ENCODE measurements at places on chromosomes 2 and 18.

DNA sequence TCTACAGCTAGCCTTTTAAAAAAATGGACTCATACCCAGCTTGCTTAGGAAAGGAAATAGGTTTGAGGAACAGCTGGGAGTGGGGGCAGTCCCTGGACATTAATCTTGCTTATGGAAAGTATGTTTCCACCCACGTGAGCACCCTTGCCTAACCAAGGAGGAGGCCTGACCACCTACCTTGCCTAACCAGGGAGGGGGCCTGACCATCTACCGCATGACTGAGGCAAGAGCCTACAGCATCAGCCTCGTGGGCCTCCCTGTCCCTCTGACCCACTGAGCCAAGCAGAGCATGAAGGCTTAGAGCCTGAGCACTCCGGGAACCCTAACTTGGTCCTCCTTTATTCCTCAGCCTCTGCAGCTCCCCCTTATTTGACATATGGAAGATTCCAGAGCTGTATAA, 20.2 kb downstream of the PRKAG3 start:
- no peak for DNase-seq

GRCh38 chr2:137888845-137889244, 75.4 kb upstream of the HNMT start:
- DNase-seq, result no peak

- no peak for DNase-seq
These were observed 115.2 kb downstream of the TTC32 start for GRCh38 chr2:19786408-19787058.

GRCh38 chr2:16899958-16900357, 234.3 kb upstream of the CYRIA start:
- no peak for DNase-seq

DNA sequence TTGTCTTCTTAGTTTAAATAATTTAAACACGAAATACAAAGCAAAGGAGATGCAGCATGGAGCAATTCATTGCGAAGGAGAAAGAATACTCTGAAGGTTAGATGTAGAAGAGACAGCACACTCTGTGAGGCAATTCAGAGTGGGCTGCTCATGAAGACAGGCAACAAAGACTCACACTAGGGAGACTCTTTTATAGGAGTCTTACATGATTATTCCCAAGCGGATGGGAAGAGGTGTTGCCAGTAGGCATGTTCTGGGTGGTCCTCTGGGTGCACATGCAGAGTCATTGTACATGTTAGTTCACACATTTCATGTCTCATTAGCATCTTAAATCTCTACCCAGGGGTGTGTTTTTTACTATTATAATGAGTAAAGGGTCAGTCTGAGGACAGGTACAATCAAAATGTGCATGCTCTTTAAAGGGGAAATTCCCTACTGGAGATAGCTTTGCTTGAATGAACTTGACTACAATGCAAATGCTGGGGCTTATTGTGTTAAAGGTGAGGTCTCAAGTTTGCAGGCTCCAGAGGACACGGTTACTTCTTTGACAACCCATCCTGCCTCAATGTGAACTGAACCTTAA, 275.5 kb downstream of the CDH19 start:
- no peak for DNase-seq

GRCh38 chr2:96116879-96117533, 635 bp upstream of the ADRA2B start:
- peak; percentile 32 for DNase-seq

DNA sequence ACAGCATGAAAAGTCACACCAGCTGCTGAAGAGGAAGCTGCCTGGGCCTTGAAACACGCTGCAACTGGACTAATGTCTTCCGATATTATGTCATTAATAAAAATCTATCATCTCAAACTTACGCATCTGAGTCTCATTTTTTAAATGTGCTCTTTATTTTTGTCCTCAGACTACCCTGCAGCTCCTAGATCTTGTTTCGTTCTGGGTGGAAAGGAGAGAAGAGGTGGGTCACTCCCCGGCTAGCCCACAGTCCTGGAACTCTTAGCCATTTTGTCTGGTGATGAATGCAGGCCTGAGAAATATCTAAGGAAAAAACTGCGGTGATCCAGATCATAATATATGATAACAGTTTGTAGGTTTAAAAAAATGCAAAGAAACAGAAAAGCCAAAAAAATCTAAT, 73.3 kb downstream of the TXNL1 start:
- no peak for DNase-seq

DNA sequence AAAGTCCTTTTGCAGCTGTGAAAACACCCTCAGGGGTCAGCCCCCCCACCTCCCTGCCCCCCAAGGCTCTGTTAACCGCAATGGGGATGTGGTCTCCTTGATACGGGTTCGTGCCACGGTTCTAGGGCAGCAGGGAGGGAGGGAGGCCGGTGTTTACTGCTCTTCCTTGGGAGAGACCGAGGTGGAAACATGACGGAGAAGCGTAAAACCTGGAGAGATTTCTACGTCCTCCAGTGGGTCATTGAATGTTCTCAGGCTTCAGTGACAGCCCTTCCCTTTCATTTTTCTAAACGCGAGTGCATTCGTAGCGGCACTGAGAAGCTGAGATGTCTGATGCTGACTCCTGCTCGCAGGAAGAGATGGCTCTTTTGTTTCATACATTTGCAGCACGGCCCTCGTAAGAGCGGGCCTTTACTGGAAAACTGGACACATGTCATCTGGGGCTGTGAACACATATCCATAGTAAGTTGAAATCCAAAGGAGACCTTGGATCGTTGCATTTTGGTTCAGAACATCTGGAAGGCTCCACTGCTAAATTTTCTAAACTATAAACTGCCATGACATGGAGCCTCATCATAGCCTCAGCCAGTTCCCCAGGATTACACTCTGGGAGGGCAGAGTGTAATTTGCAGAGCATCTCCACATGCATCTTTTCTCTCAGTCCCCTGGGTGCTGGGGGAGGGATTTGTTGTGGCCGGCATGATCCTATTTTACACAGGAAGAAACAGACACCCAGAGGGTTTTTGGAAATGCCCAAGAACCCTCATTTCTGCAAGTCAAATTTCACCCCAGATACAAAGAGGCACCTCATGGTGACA, 40.6 kb upstream of the HDAC4 start:
- DNase-seq, result no peak

GRCh38 chr2:1153920-1154319, 203.3 kb downstream of the SNTG2 start:
- no peak for DNase-seq

DNA sequence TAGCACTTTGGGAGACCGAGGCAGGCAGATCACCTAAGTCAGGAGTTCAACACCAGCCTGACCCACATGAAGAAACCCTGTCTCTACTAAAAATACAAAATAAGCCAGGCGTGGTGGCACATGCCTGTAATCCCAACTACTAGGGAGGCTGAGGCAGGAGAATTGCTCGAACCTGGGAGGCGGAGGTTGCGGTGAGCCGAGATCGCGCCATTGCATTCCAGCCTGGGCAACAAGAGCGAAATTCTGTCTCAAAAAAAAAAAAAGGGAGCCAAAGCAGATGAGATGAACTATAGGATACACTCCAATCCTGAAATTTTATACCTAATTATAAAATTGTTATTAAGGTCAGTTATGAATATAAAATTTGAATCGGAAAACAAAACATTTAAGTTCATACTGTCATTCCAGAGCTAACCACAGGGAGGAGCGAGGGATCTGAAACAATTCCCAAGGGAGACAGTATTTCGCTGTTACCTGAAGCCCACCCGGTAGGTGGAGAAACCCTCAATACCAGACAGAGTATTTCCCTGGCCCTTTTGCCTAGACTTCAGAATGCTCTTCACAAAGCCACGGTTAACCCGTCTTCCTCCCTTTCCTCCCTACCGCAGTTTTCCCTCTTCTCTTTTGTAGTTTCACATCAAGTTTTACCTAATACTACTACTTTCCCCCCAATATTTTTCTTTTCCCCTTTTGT, 1.4 kb downstream of the PPM1G start:
- no peak for DNase-seq

DNA sequence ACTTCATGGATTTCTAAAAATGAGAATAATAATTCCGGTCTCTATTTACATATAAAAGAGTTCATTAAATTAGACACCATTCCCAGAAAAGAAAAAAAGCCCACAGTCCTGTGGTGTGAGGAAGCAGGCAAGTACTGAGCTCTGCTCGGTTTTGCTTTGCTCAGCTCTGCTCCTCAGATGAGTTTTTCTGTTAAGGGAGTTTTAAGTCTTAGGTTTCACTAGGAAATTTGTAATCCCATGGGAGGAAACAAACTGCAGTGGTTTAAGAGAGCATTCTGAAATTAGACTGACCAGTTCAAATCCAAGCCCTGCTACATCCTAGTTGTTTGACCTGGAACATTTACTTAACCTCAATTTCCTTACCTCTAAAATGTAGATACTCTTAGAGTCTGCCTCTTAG, 338.6 kb upstream of the MMADHC start:
- DNase-seq, result no peak

DNA sequence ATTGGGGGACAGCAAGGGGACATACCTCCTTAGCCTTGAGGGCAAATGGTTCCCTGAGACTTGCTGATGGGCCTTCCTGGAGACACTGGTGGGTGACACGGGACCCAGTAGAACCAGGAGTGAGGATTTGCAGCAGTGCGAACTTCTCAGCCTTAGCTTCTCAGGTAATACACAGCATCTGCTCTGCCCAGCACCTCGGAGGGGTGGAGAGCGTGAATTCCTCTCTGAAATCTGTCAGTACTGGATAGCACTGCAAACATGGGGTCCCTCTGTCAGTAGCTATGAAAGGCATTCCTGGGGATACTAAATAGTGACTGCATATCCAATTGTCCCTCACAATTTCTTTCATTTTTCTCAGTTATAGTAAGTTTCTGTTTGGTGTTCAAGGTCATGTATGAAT, 151.7 kb downstream of the GBX2 start:
- DNase-seq, result no peak

- no peak for DNase-seq
These were observed 38.3 kb downstream of the DSEL start for GRCh38 chr18:67478249-67478648.

DNA sequence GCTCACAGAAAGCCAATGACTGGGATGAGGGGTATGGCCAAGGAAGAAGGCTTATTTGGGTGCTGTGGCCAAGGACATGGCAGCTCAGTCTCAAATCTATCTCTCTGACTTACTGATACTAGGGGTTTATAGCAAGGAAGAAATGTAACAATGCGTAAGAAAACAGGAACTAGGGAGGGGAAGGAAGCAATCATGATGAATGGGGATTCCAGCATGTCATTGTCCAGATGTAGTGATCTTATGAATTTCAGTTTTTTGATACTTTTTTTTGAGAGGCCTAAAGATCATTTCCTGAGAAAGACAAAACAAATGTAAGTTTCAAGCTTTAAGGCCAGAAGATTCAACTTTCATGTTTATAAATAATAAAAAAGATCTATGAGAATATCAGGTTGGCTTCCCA, 298.6 kb upstream of the FAM98A start:
- no peak for DNase-seq

DNA sequence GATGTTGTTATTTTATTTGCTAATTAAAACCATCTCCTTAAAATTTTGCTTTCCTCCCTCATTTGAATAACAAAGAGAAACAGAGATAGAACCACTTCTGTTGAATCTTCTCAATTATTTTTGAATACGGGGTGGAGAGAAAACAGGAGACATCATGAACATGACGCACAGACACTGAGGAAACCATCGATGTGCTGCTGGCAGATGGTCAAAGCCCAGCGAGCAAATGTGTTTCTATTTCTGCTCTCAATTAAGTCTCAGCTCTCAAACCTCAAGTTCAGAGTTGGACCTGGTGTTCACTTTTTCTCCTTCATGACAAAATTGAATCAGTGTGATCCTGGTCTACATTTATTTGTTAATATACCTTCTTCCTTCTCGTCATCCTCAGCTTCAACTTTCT, 36.1 kb upstream of the TWIST2 start:
- DNase-seq, result no peak

DNA sequence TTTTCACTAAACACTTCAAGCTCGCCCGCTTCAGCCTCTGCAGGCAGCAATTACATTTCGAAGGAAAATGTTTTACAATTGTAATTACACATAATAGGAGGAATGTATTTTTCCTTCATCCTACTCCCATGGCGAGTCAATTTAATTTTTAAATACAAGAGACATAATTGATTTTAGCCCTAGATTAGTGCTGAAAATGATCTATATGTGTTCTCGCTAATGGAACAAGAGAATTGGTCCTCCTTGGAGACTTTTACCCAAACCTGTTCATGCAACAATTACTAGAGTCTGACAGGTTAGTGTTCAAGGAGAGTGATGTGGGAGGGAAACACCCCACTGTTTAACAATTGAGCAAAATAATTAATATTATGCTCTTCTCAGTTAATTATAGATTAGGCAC, 509.4 kb upstream of the SETBP1 start:
- no peak for DNase-seq

GRCh38 chr2:224669449-224669848, 46.7 kb downstream of the CCDC195 start:
- no peak for DNase-seq

GRCh38 chr2:46385786-46386577, 88.8 kb downstream of the EPAS1 start:
- DNase-seq, result no peak

- peak; percentile 45 for DNase-seq
These were observed 21.6 kb upstream of the SLC20A1 start for GRCh38 chr2:112623913-112624777.

DNA sequence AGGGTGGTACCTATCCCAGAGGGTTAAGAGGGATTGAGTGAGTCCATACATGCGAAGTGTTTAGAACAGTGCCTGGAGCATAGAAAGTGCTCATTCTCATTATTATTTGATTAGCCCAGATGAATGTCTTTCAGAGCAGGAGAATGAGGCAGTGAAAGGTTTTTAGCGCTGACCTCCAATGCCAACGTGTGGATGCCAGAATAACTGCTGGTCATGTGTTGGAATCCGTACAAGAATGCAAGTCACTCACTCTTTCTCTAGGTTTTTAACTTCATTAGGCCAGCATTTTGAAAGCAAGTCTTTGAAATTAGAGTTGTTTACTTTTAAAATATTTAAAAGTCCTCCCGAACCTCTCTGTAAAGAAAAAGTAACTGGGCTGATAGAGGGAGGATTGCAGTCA, 374.2 kb downstream of the EN1 start:
- DNase-seq, result no peak

GRCh38 chr2:207088839-207089238, 76.9 kb downstream of the KLF7 start:
- DNase-seq, result no peak

DNA sequence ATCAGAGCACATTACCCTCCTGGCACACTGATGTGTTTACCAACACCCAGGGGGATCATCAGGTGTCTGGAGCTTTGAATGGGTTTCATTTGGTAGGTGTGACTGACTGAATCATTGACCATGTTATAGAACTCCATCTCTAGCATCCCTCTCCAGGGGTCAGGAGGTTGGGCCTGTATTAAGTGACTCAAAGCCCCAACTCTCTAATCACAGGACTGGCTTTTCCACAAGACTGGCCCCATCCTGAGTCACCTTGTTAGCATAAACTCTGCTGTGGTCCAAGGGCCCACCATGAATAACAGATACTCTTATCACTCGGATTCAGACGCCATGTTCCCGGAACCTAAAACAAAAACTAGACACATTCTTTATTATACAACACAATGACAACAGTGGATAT, 125.9 kb upstream of the NDUFV2 start:
- DNase-seq, result no peak

GRCh38 chr2:136149011-136149410, 31.1 kb upstream of the CXCR4 start:
- DNase-seq, result no peak

GRCh38 chr2:27322301-27322765, 564 bp downstream of the MPV17 start:
- DNase-seq, result no peak

- no peak for DNase-seq
These were observed 102.8 kb downstream of the RNF144A start for GRCh38 chr2:7020059-7020458.
